Lung microvascular endothelial cell (primary cell): ENCODE measurements at places on chromosomes 7 and 10. TPM values are rescaled to one million over a fixed set of nuclear protein-coding genes. Genes with fewer than 3 reads are reported as not detected.

DDX50 gene
- 28.1 and 31.7 TPM in 2 replicates for total RNA-seq

DNA sequence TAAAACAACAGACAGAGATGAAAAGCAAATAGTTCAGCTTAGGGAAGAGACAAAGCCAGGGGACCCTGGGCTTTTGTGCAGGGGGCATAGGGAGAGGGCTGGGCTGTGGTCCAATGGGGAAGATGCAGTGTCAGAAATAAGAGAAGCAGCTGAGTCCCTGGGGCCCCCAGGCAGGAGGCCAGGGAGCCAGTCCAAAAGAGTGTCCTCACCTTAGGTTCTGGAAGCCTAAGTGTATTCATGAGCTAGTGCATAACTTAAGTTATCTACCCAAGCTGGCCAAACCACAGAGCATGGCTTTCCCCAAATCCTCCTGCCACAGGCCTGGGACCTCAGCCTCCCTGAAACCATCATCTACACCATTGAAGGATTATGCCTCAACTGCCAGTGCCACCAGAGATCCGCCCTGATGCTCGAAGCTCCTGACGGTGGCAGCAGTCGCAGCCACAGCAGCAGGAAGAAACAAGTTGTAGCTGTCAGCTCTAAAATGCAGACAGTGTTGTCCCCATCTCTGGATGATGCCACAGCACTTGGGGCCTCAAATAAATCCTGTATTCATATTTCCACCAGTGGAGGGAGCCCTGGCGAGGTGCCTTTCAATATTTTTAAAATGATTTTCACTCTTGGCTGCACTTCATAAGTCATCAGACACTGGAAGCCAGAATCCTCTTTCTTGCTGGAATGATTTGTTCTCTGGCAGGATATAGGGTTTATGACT, 574.6 kb downstream of the GRID1 start:
- peak; percentile 7 for DNase-seq

H2BK1 gene
- total RNA-seq: not detected in 2 replicates

HOXA9 gene
- total RNA-seq: 2.0 and 3.9 TPM in 2 replicates

- no peak for DNase-seq
Measured at GRCh38 chr7:96244992-96245292, 77.0 kb downstream of the SLC25A13 start.

DNA sequence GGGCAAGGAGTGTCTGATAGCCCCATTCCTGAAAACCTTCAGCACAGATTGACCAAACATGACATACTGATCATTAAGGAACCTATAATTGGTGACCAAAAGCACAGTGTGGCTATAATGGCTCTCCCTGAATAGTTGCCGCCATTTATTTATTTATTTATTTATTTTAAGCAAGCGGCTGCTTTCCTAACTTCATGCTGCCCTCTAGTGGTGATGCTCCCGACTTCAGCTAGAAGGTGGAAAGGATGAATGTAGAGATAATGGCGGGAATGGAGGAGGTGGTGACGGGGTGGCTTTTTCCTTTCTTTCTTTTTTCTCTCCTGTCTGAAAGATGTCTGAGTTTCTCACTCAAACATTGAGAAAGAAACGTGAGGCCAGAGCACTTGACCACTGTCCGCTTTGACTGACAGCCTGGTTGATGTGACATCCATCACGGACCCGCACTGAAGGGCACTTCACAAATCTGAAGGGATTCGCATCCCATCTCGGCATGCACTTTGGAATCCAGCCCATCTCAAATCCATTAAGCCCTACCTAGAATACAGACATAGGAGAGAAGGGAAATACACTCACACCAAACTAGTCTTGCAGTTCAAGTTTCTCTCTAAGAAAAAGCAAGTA, 1090.1 kb downstream of the KCNMA1 start:
- DNase-seq: peak; percentile 89

PON3 gene
- total RNA-seq: under 0.01 TPM in 1 of 2 replicates, not detected in the other

DNA sequence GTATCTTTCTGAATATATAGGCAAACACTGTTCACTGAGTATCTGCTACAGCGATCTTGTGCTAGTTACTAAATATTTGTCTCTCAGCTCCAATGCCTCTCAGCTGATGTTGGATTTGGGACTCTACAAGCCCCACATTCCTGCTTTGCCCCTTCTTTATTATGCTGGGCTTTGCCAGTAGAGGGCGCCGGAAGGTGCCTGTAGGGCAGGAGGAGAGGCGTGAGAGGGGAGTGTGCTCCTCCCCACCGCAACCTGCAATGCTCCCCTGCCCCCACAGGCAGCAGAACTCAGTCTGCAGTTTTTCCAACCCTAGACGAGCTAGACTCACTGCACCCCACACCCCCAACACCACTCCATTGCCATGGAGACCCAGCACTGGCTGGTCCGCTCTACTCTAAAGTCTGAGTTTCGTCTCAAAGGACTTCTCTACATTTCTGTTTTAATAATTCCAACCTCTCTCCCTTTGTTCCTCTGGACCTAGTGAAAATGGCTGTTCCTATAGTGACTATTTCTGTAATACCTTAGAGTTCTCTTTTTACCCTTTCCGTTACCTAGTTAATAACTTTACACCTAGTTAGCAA, 337.6 kb downstream of the CCSER2 start:
- no peak for DNase-seq

DNA sequence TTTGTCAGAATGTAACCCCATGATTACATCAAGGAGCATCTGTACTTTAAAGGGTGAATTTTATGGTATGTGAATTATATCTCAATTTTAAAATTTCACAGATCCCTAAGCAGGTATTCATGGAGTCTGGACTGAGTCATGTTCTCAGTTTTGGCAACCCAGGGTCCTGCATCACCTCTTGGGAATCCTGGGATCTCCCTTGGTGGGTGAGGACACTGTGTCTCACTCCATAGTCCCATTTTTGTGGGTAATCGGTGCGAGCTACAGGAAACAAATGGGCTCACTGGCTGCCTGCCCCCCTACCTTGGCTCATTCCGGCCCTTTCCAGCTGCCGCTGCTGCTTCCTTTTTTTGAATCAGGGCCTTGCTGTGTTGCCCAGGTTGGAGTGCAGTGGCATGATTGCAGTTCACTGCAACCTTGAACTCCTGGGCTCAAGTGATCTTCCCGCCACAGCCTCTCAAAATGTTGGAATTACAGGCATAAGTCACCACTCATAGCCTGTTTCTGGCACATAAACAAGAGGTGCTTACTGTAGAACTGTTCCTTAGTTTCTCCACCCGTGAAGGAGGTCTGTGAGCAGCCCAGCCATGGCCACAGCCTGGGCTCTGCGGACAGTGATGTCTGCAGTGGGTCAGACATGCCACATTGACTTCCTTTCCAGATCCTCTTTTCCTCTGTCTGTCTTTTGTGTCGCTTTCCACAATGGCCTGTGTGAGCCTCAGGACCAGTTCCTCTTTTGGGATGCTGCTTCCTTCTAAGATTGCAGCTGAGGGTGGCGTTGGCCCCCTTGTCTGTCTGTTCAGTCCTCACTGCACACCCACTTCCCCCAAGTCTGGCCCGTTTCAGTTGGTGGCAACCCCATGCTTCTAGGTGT, 14.5 kb downstream of the PALD1 start:
- DNase-seq: no peak

DNA sequence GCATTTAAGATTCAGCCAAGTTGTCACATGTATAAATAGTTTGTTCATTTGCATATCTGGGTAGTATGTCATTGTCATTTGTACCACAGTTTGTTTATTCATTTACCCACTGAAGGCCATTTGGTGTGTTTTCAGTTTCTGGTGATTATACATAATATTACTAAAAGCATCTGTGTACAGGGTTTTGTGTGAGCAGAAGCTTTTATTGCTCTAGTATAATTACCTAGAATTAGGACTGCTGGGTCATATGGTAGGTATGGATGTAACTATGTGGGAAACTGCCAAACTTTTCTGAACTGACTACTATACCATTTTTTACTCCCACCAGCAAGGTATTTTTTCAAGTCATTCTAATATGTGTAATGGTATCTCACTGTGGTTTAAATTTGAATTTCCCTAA, 584.0 kb upstream of the GHITM start:
- no peak for DNase-seq

DNA sequence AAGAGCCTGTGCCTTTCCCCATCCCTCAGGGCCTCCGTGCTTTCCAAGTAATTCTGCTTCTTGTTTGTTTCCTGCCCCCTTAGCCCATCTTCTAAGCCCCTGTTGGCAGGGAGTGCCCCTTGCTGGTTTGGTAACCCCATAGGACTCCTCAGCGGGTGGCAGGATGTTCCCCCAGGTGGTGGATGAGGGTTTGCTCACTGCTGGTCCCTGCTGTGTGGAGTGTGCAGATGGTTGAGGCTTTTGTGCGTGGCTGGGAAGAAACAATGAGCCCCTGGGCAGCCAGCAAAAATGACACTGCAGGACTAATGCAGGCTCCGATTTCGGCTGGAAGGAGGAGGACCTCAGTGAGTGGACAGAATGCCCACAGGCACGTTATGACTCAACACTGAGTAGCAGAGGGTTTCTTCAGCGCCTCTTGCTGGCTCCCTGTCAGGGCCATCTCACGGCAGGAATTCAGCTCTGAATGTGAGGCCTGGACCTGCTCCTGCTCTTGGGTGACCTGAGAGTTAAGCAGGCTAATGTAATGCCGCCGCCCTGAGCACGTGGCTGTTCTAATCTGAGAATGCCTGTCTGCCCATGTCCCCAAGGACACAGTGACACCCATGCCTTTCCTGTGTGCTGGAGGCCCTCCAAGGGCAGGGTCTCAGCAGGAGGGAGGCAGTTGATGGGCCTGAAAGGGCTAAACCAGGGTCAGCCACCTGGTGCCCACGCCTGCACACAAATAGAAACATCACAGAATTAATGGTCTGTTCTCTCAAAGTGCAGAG, 16.6 kb downstream of the BAG3 start:
- DNase-seq: no peak

- no peak for DNase-seq
Measured at GRCh38 chr10:16439295-16439694, 2.5 kb downstream of the PTER start.

ATOH7 gene
- total RNA-seq: not detected in 2 replicates

HIF1AN gene
- total RNA-seq: 5.4 and 6.3 TPM in 2 replicates

DNA sequence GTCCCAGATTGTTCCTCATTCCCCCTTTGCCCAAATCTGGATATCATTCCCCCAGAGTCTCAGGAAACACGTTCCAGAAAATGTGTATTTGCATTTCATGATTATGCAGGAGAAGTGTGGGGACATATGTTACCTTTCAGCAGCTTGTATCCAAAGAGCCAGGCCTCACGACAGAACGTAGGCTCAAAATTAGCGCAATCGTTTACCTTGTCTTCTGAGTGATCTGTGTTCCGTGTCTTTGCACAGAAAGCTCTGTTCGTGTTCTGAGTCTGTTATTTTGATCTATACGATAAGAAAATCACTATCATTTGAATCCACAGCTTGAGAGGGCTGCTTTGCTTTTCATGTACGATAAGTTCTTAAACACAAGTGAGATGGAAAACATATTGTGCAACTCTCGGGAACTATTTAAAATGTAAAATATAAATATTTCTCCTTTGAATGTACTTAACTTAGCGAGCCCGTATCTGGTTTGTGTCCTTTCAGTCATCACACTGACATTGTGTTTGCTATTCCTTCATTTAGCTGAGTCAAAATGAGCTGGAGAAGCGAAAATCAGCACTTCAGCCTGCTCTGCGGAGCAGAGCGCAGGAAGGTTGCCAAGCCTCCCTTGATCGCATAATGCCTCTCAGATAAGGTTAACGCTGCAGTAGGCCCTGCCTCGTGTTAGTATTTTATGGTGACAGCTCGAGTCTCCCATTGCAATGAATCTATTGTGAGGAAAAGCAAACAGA, 80.2 kb upstream of the CACNB2 start:
- no peak for DNase-seq

DNA sequence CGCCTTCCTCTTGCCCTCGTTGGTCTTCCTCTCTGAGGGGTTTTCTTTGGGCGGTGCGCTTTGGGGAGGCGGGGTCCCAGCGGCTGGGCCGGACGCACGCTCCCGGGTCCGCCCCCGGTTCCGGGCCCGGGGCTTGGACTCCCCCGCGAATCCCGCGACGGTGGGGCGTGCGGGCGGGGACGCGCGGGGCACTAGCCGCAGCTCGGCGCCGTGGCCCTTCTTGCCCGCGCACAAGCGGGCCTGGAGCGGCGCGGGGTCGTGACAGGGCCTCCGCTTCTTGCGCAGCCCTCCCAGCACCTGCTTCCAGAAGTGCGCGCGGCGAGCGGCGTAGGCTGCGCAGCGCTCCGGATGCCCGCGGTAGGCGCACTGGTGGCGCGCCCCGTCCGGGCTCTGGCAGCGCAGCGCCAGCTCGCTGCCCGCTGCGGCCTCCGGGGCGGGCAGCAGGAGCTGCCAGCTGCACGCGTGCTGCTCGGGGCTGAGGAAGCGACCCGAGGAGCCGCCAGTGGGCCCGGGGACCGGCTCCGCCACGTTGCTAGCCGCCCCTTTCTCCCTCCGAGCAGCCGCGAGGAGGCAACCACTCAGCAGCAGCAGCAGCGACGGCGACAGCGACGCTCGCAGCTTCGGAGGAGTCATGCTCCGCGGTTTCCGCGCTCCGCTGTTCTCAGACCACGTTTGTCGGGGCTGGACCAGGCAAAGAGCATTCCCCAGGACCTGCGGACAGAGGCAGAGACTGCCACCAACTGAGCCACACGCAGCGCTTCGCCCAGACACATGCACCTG, 759 bp downstream of the FGFBP3 start:
- peak; percentile 89 for DNase-seq

AKR1C3 gene
- total RNA-seq: 108 and 111 TPM in 2 replicates

- DNase-seq: peak; percentile 77
Measured at GRCh38 chr7:7103343-7104313, 78.7 kb upstream of the C1GALT1 start.

DNA sequence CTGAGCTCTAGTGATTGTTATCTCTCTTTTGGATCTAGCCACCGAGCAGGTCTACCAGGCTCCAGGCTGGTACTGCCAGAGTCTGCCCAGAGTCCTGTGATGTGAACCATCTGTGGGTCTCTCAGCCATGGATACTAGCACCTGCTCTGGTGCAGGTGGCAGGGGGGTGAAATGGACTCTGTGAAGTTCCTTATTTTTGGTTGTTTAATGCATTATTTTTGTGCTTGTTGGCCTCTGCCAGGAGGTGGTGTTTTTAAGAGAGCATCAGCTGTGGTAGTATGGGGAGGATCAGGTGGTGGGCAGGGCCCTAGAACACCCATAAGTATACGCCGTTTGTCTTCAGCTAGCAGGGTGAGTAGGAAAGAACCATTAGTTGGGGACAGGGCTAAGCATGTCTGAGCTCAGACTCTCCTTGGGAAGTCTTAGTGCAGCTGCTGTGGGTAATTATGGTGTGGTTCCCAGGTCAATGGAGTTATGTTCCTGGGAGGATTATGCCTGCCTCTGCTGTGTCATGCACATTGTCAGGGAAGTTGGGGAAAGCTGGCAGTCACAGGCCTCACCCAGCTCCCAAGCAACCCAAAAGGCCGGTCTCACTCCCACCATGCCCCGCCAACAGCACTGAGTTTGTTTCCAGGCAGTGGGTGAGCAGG, 81.8 kb downstream of the NPSR1 start:
- no peak for DNase-seq

- no peak for DNase-seq
Measured at GRCh38 chr7:30505174-30505697, 607 bp upstream of the GGCT start.

- DNase-seq: no peak
Measured at GRCh38 chr10:86152911-86153310, 213.7 kb downstream of the GRID1 start.

- no peak for DNase-seq
Measured at GRCh38 chr10:24254180-24254579, 45.2 kb downstream of the KIAA1217 start.

- DNase-seq: no peak
Measured at GRCh38 chr10:132444877-132445351, 47.9 kb downstream of the PWWP2B start.

GRCh38 chr10:132611026-132611910, 73.7 kb downstream of the INPP5A start:
- DNase-seq: no peak

FAM241B gene
- 0.20 and 0.22 TPM in 2 replicates for total RNA-seq

GRM3 gene
- total RNA-seq: not detected in 2 replicates

GRCh38 chr10:72694476-72695369, 2.8 kb downstream of the MCU start:
- peak; percentile 70 for DNase-seq

- no peak for DNase-seq
Measured at GRCh38 chr7:52243685-52244084, 791.7 kb upstream of the POM121L12 start.
